ENCODE measurements at places on chromosomes 12 and 14.

DNA sequence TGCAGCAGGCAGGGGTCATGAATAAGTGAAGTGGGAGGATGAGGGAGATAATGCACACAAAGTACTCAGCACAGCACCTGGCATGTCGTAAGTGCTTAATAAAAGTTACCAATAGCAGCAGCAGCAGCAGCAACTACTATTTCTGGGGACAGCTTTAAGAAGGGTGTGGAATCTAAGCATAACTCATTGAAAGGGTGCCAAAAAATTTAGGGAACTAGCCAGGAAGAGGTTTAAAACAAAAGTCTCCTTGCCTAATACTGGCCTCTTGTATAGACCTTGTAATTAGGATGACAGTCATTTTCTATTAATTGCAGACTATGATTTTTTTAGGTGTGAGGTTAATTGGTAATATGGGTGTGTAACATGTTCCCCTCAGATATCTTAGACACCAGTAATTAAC is 179.9 kb downstream of the PTPN11 start:
- no peak overlapping the region for H3K27ac ChIP-seq
- no peaks in the 10 kb centered on the region for H3K4me1 ChIP-seq
- H3K27me3 ChIP-seq, result no peaks in the 10 kb centered on the region
- no peak for DNase-seq
- no peaks in the 10 kb centered on the region for H3K36me3 ChIP-seq

GRCh38 chr14:59772233-59772632 is 98.3 kb downstream of the RTN1 start:
- H3K36me3 ChIP-seq, result no peaks in the 10 kb centered on the region
- H3K27ac ChIP-seq, result no peak overlapping the region
- no peak for DNase-seq
- H3K4me1 ChIP-seq, result peaks cover 11% of the 10 kb centered on the region
- no peak overlapping the region for H3K4me3 ChIP-seq

GRCh38 chr12:43580601-43581000 is 28.6 kb upstream of the ADAMTS20 start:
- H3K27me3 ChIP-seq, result no peaks in the 10 kb centered on the region
- no peak overlapping the region for H3K4me3 ChIP-seq
- DNase-seq, result no peak
- no peaks in the 10 kb centered on the region for H3K36me3 ChIP-seq
- no peaks in the 10 kb centered on the region for H3K4me1 ChIP-seq

DNA sequence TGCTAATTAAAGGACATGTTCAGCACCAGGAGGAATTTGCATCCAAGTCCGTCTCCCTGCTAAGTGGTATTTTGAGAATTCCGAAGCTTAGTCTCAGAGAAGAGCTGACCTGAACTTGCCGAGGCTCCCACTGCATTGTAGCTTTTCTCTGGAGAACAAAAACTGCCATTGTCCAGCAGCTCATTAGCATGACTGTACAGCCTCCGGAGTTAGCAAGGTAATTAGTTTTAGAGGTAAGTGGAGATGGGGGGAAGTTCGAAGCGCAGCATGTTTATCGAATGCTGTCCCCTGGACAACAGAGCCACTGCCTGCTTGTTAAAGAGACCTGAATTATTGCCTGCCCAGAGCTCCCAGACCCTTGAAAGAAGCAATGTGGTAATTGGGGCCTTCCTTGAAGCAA is 160.3 kb upstream of the PELI2 start:
- H3K36me3 ChIP-seq, result no peaks in the 10 kb centered on the region
- no peak for DNase-seq
- H3K4me1 ChIP-seq, result peaks cover 9% of the 10 kb centered on the region
- H3K4me3 ChIP-seq, result no peak overlapping the region
- H3K27me3 ChIP-seq, result no peaks in the 10 kb centered on the region

DNA sequence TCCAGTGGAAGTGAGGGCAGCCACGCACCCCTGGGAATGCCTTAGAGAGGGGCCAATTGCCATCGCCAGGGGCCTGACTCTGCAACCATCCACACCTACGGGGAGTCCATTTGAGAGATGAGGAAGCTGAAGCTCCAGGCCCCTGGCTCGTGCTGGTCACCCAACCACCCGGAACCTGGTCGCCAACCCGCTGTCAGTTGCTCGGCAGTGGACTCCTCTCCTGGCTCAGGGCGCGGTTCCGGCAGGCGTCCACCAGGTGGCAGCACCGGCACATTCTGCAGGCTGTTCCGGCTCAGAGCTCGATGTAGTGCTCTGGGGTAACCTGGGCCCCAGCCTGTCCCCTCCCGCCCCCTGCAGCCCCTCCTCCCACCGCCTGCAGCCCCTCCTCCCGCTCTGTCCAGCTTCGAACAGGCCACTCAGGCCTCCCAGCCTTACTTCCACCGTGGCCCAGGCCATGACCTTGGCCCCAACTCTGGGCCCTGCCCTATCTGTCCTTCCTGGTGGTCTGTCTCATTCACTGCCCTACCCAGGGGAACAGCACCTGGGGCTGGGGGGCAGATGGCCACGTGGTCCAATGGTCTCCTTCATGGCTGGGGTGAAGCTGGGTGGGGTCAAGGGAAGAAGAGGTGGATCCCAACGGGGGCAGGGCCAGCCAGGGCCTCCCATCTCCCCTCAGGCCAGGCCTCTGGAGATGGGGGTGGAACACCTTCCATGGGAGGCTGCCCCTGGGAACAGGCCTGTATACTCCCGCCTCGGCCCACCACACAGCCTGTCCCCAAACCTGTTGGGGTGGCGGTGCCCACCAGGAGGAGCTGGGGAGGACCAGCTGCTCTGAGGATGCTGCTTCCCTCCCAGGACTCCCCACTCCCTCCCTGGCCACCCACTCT is 15.7 kb downstream of the SIVA1 start:
- peaks cover 14% of the 10 kb centered on the region for H3K27me3 ChIP-seq
- H3K27ac ChIP-seq, result peak overlapping the region; percentile 96
- peak overlapping the region; percentile 76 for H3K4me3 ChIP-seq
- H3K36me3 ChIP-seq, result peaks cover 28% of the 10 kb centered on the region
- peak; percentile 99 for DNase-seq
- peaks cover 34% of the 10 kb centered on the region for H3K4me1 ChIP-seq

DNA sequence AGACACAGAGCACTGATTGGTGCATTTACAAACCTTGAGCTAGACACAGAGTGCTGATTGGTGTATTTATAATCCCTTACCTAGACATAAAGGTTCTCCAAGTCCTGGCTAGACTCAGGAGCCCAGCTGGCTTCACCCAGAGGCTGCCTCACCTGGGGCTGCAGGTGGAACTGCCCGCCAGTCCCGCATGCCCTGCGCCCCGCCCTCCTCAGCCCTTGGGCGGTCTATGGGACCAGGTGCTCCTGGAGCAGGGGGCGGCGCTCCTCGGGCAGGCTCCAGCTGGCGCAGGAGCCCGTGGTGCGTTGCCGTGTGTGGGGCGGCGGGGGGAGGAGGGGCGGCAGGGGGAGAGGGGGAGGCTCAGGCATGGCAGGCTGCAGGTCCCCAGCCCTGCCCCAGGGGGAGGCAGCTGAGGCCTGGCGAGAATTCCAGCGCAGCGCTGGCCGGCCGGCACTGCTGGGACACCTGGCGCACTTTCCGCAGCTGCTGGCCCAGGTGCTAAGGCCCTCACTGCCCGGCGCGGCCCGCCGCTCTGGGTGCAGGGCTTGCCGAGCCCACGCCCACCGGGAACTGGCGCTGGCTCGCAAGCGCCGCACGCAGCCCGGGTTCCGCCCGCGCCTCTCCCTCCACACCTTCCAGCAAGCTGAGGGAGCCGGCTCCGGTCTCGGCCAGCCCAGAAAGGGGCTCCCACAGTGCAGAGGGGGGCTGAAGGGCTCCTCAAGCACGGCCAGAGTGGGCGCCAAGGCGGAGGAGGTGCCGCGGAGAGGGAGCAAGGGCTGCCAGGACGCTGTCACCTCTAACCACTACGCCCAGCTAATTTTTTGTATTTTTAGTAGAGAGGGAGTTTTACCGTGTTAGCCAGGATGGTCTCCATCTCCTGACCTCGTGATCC is 3.1 kb upstream of the SLCO1B3 start:
- H3K27me3 ChIP-seq, result peaks cover 3% of the 10 kb centered on the region
- no peak for DNase-seq
- H3K4me1 ChIP-seq, result peaks cover 9% of the 10 kb centered on the region
- no peaks in the 10 kb centered on the region for H3K36me3 ChIP-seq
- H3K27ac ChIP-seq, result no peak overlapping the region
- H3K4me3 ChIP-seq, result no peak overlapping the region

GRCh38 chr12:70885956-70886355 is 34.6 kb downstream of the PTPRR start:
- no peaks in the 10 kb centered on the region for H3K27me3 ChIP-seq
- no peaks in the 10 kb centered on the region for H3K36me3 ChIP-seq
- peaks cover 8% of the 10 kb centered on the region for H3K4me1 ChIP-seq
- no peak overlapping the region for H3K4me3 ChIP-seq

DNA sequence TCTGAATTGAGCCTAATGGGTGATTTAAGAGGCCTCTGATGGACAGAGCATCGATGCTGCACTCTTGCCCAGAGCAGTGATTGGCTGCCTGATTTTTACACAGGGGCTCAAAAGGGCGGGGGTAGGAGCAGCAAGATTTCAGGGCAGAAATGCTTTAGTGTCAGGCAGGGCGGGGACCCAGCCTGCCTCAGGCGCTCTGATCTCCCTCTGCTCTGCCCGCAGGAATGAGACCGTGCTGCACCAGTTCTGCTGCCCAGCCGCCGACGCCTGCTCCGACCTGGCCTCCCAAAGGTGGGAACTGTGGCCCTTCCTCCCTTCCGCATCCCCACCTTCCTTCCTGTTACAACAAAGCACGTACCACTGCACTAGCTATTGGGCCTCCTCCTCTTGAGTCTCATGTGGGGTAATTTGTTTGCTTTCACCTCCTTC is 32.4 kb downstream of the IQSEC3 start:
- H3K36me3 ChIP-seq, result peaks cover 2% of the 10 kb centered on the region
- no peak overlapping the region for H3K27ac ChIP-seq
- no peak overlapping the region for H3K4me3 ChIP-seq

GRCh38 chr12:28265435-28266042 is 75.3 kb downstream of the CCDC91 start:
- H3K27ac ChIP-seq, result no peak overlapping the region
- no peak overlapping the region for H3K4me3 ChIP-seq
- H3K36me3 ChIP-seq, result peaks cover 9% of the 10 kb centered on the region
- H3K4me1 ChIP-seq, result peaks cover 6% of the 10 kb centered on the region
- DNase-seq, result no peak
- H3K27me3 ChIP-seq, result peaks cover 2% of the 10 kb centered on the region

GRCh38 chr12:68587448-68587873 is 23.2 kb upstream of the RAP1B start:
- H3K4me1 ChIP-seq, result no peaks in the 10 kb centered on the region
- peaks cover 12% of the 10 kb centered on the region for H3K36me3 ChIP-seq
- no peak for DNase-seq
- no peak overlapping the region for H3K4me3 ChIP-seq

GRCh38 chr12:40565029-40565633 is 127.1 kb upstream of the CNTN1 start:
- DNase-seq, result no peak
- H3K27me3 ChIP-seq, result no peaks in the 10 kb centered on the region
- H3K4me1 ChIP-seq, result no peaks in the 10 kb centered on the region

DNA sequence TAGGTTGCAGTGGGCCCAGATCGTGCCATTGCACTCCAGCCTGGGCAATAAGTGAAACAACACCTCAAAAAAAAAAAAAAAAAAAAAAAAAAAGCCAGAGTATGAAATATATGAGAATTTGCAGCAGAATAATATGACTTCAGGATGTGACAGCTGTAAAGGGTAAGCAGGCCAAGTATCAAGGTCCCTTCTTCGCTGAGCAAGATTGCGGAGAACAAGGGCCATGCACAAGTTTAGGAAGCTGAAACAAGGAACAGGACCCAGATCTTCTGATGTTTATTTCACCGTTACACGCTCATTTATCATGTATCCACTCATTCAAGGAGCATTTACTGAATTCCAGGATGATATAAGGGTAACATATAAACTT is 659 bp upstream of the FOXJ2 start:
- H3K4me1 ChIP-seq, result peaks cover 51% of the 10 kb centered on the region
- H3K27ac ChIP-seq, result peak overlapping the region; percentile 50
- peaks cover 9% of the 10 kb centered on the region for H3K36me3 ChIP-seq

GRCh38 chr14:45112896-45113781 is 21.1 kb downstream of the FKBP3 start:
- DNase-seq, result no peak
- no peak overlapping the region for H3K4me3 ChIP-seq
- H3K36me3 ChIP-seq, result peaks cover 14% of the 10 kb centered on the region
- no peaks in the 10 kb centered on the region for H3K27me3 ChIP-seq
- H3K27ac ChIP-seq, result no peak overlapping the region

- no peaks in the 10 kb centered on the region for H3K36me3 ChIP-seq
- H3K4me3 ChIP-seq, result no peak overlapping the region
- no peaks in the 10 kb centered on the region for H3K4me1 ChIP-seq
- H3K27ac ChIP-seq, result no peak overlapping the region
Measured at GRCh38 chr12:66860752-66861750, 182.2 kb upstream of the GRIP1 start.

GRCh38 chr14:31510222-31510621 is 22.4 kb upstream of the GPR33 start:
- DNase-seq, result no peak
- no peaks in the 10 kb centered on the region for H3K36me3 ChIP-seq
- H3K4me3 ChIP-seq, result no peak overlapping the region
- H3K27me3 ChIP-seq, result no peaks in the 10 kb centered on the region
- H3K4me1 ChIP-seq, result no peaks in the 10 kb centered on the region
- no peak overlapping the region for H3K27ac ChIP-seq

GRCh38 chr12:24246376-24246775 is 296.9 kb upstream of the SOX5 start:
- H3K4me3 ChIP-seq, result no peak overlapping the region
- no peak for DNase-seq
- no peaks in the 10 kb centered on the region for H3K36me3 ChIP-seq
- H3K4me1 ChIP-seq, result peaks cover 9% of the 10 kb centered on the region
- peaks cover 3% of the 10 kb centered on the region for H3K27me3 ChIP-seq
- H3K27ac ChIP-seq, result no peak overlapping the region

DNA sequence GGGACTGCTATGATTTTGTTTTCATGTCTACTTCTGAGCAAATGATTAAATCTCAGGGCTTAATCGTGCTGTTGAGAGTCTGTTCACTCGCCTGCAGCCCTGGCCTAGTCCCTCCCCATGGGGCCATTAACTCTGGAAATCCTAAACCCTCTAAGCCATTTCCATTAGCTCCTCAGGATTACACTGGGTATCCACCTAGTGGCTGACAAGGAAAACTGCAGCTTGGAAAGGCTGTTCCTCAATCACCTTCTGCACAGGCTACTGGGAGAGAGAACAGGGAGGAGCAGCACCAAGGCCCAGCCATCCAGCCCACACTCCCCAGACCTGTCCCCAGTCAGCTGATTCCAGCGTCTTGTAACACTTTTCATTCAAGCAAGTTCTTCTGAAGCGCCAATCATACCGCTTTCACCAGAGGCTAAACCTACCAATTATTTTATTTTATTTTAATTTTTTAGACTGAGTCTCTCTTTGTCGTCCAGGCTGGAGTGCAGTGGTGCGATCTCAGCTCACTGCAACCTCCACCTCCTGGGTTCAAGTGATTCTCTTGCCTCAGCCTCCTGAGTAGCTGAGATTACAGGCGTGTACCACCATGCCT is 48.7 kb downstream of the NEUROD4 start:
- no peak overlapping the region for H3K4me3 ChIP-seq
- no peaks in the 10 kb centered on the region for H3K4me1 ChIP-seq
- peaks cover 3% of the 10 kb centered on the region for H3K27me3 ChIP-seq
- no peak overlapping the region for H3K27ac ChIP-seq
- H3K36me3 ChIP-seq, result no peaks in the 10 kb centered on the region
- peak; percentile 44 for DNase-seq

GRCh38 chr14:33516898-33517436 is 433.9 kb downstream of the EGLN3 start:
- H3K36me3 ChIP-seq, result no peaks in the 10 kb centered on the region
- DNase-seq, result no peak
- H3K27ac ChIP-seq, result no peak overlapping the region
- H3K4me1 ChIP-seq, result no peaks in the 10 kb centered on the region

Data from endothelial cell (in vitro differentiated cells).